ENCODE measurements at places on chromosomes 12 and 14.

DNA sequence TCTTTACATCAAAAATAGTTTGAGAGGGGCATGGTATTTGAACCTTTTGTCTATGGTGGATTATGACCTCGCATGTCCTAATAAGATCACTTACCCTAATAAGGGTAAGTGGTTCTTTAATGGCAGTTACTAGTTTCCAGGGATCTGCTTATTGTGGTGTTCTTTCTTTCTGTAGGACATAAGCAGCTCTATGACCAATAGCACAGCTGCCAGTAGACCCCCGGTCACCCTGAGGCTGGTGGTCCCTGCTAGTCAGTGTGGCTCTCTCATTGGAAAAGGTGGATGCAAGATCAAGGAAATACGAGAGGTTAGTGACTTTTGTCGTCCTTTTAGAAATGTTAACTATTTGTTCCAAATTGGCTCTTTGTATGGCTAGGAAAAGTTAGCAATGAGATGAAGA, 7.2 kb downstream of the PCBP2 start:
- DNase-seq: no peak

DNA sequence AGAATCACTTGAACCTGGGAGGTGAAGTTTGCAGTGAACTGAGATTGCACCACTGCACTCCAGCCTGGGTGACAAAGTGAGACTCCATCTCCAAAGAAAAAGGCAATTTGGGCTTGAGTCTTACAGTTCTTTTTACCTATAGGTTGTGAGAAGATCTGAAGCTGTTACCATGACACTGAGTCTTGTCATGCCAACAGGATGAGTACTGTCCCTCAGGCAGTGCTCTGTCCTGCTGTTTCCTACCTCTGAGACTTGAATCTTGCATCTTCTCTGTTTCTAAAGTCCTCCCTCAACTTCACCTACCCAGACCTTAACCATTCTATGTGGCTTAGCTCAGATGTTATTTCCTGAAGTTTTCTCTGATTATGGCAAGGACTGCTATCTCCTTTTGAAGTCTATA, 400.8 kb upstream of the PRICKLE1 start:
- DNase-seq: no peak

- peak; percentile 40 for DNase-seq
Measured at GRCh38 chr14:74425525-74426201, 347 bp downstream of the SYNDIG1L start.

GRCh38 chr14:26621364-26621763, 23.5 kb upstream of the NOVA1 start:
- no peak for DNase-seq

DNA sequence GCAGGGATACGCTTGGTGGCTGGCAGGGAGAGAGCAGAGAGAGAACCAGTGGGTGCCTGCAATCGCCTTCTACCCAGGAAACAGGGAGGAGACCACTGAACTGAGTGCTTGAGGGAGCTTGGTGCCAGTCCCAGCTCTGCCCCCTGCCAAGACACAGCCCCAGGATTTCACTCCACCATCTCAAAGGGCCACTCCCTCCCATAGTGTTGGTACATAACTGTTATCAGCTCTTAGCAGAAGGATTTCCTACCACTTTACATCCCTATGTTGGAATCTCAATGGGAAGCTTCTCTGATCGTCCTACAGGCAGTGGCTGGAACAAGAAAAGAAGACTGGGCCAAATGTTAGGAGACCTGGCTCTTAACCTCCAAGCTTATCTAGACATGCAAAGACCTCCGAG, 157.4 kb upstream of the FOXN3 start:
- no peak for DNase-seq

DNA sequence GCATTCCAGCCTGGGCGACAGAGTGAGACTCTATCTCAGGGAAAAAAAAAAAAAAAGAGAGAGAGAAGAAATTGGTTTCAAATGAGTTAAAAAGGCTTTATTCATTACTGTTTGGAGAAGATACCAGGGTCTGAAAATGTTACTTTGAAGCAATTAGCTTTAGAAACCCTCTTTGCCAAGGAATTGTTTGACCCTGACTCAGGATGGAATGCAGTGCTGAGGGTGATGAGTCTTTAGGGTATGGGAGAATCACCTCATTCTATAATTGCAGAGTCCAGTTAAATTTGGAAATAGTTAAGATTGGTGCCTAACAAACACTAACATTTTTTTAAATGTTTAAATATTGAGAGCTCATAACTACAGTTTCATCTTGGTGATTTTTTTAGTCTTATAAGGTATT, 13.3 kb downstream of the RAP1B start:
- DNase-seq: no peak

DNA sequence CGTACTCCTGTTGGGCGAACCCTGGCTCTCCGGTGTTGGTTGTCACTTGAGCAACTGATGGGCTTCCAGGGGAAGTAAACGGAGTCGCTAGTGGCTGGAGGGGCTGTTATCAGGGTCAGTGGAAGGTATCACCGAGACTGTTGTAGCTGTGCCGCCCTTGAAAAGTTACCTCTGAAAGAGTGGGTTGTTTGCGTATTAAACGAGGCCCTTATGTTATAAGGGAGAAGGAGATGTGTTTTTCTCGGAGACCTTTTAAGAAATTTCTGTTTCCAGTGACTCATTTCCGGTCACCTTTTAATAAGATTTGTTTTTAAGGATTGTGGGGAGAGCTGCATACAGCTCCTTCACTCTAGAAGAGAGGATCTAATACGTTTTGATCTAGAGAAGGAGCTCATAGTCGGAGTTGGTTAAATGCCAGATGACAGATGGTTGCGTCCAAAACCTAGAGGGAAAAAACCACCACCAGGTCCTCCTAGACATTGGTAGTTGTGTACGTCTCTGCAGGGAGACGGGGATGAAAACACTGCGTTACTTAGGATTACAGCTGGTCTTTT, 750 bp upstream of the DBX2 start:
- no peak for DNase-seq

- DNase-seq: no peak
Measured at GRCh38 chr12:25639406-25639805, 86.3 kb upstream of the LMNTD1 start.

- DNase-seq: no peak
Measured at GRCh38 chr12:105888696-105889095, 250.1 kb downstream of the NUAK1 start.

GRCh38 chr12:83147341-83147740, 460.6 kb downstream of the TMTC2 start:
- no peak for DNase-seq

DNA sequence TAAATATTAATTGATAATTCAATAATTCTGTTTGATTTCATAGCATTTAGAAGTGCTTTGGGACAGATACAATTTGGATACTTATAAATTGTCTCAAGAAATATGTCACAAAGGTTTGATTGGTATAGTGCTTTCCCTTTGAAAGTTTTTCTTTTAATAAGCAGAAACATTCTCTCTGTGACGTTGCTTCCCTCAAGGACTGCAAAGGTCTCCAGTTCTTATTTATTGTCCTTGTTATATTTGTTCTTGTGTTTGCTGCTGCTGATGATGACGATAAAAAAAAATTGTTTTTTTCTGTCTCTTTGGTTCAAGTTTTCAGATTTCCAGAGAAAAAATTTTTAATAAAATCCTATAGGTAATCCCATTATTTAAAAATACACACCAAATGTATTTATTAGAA, 176.3 kb upstream of the CLEC14A start:
- DNase-seq: no peak

- no peak for DNase-seq
Measured at GRCh38 chr12:42689699-42690098, 100.2 kb upstream of the PRICKLE1 start.

DNA sequence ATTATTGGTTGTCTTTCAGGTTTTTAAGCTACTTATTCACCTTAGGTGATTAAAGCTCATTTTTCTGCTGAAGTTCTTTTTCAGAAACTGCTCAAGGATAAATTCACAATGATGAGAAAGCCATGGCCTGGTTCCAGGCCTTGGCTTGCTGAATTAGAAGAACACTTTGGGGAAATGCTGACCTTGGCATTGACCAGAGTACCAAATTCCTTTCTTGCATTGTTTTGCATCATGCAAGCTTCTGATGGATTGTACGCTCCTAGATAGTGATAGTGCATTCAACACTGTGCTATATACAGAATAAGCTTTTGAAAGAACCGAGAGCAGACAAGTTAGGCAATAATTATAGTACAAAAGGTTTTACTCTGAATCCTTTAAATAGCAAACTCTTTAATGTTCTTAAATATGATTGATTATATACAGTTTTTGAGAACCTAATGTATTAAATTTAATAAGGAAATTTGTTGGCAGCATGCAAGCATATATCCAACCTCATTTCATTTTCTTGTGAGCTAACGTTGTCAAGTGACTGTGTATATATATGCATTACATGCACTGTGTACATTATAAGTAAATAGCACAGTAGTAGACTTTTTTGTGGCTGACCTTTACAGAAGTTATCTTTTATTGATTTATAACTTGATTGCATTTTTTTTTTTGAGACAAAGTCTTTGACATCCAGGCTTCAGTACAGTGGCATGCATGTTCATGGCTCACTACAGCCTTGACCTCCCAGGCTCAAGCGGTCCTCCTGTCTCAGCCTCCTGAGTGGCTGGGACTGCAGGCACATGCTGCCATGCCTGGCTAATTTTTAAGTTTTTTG, 99.2 kb downstream of the DIP2B start:
- no peak for DNase-seq

DNA sequence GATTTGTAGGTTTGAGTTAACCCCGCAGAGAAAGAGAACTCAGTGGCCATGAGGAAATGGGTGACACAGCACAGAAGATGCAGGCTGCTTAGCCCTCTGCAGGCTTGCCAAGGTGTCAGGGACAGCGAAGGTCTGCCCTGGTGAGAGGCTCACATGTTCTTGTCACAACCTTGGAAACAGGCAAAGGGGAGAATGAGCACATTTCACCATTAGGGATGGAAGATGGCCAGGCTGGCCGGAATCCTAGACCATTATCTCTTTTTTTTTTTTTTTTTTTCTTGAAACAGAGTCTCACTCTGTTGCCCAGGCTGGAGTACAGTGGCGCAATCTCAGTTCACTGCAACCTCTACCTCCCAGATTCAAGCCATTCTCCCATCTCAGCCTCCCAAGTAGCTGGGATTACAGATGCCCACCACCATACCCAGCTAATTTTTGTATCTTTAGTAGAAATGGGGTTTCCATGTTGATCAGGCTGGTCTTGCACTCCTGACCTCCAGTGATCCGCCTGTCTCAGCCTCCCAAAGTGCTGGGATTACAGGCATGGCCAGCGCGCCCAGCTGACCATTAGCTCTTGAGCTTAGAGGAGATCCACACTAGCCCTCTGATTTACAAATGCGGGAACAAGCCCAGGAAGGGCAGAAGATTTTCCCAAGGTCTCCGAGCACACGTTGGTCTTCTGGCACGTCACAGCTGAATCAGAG, 34.6 kb downstream of the LTBP2 start:
- no peak for DNase-seq

DNA sequence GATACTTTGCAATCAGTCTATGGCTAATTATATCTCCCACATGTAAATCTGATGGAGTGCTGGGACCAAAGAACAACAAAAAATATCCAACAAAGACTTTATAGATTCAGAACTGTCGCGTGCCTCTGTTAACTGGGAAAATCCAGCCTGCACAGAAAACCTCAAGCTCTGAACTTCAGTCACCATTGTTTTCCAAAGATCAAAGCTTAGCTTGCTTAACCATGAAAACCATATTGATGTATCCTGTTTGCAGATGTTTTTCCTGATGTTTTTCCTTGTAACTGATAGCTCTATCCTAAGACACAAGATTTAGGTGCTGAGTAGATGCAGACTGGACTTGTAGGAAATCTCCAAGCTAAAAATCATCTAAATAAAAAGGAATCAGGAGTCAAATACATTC, 163.7 kb downstream of the GXYLT1 start:
- no peak for DNase-seq

DNA sequence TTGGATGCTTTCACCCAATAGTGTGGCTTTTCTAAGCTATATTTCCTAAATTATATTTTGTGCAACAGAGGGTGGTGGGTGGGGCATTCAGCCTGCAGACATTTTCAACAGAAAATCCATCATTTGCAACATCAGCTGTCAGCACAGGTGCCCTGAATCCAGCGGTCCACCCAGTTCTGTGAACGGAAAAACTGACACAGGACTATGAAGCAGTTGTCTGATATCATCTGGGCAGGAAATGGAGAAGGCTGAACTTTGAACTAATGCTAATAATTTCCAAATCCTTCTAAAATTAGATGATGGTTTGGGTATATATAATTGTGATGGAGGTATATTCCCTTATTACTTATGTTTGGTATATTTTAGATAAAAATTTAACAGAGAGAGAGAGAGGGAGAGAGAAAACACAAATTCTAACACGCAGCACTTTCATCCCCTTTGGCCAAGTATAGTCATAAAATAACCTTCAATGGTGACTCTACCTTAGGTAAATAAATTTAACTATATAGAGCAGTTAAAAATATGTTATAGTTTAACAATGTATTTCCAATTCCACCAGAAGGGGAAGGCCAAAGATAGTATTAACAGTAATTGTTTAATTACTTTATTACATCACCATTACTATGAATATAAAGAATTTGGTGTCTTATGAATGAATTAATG, 58.3 kb upstream of the PTPRB start:
- no peak for DNase-seq

GRCh38 chr12:26318661-26319068, 123.3 kb downstream of the SSPN start:
- DNase-seq: no peak

DNA sequence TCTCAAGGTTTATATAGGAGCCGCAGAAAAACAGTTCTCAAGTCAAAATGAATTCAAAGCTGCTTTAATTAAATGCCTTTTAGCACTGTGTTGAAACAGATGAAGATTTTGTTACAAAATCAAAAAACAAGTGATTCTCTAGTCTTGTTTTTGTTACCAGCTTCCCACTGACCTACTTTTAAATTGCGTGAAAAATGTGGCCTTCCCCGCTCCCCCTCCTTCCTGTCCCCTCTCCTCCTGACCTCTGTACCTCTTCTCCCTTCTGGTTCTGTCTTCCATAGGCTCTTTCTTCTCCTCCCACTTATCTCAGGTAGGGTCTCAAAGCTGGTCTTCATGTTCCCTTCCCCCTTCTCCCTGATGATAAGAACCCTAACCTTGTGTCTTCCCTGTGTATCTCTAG, 90.0 kb upstream of the MDM1 start:
- no peak for DNase-seq

GRCh38 chr12:49622501-49623141, 740 bp upstream of the PRPF40B start:
- DNase-seq: peak; percentile 49

DNA sequence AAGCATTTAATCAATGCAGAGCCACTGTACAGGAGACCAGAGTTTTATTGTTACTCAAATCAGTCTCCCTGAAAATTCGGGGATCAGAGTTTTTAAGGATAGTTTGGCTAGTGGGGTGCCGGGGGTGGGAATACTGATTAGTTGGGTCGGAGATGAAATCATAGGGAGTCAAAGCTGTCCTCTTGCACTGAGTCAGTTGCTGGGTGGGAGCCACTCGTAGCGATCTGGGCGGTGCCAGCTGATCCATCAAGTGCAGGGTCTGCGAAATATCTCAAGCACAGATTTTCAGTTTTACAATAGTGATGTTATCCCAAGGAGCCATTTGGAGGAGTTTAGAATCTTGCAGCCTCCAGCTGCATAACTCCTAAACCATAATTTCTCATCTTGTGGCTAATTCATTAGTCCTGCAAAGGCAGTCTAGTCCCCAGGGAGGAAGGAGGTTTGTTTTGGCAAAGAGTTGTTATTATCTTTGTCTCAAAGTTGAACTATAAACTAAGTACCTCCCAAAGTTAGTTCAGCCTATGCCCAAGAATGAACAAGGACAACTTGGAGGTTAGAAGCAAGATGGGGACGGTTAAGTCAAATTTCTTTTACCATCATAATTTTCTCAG, 169.4 kb upstream of the PLEKHG7 start:
- no peak for DNase-seq
